ENCODE measurements at places on chromosomes 2 and 18.

DNA sequence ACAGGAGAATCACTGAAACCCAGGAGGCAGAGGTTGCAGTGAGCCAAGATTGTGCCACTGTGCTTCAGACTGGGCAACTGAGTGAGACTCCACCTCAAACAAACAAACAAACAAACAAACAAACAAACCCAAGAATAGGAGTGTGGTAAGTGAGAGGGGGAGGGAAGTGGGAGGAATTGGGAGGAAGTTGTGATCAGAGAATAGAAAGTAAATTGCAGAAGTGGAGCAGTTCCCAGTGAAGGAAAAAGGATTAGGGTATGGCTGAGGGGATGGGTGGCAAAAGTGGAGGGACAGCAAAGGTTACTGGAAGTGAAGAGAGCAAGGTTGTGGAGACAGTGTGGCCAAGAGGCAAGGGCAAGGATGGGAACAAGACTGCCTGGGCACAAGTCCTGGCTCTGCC is 41.1 kb upstream of the C1GALT1C1L start:
- no peak for DNase-seq

- no peak for DNase-seq
Measured at GRCh38 chr18:76399613-76400391, 95.2 kb downstream of the ZNF516 start.

GRCh38 chr2:72859831-72860262 is 27.4 kb upstream of the SPR start:
- peak; percentile 6 for DNase-seq

GRCh38 chr2:71679491-71679890 is 226.1 kb downstream of the DYSF start:
- DNase-seq: no peak

DNA sequence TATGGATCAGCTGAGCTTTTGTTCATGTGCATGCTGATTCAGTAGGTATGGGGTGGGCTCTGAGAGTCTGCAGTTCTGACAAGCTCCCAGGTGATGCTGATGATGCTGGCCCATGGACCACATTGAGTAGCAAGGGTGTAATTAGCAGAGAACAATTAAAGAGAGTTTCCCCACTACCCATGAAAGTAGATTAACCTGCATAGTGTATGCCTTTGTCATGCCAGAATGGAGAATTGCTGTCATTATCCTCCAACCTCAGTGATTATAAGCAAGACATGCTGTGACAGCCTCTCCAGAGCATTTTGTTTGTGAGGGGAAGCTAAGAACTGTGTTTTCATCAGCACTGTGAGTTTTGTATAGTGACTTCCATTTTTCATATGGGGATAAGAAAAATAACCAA is 59.5 kb upstream of the LYPD1 start:
- no peak for DNase-seq

DNA sequence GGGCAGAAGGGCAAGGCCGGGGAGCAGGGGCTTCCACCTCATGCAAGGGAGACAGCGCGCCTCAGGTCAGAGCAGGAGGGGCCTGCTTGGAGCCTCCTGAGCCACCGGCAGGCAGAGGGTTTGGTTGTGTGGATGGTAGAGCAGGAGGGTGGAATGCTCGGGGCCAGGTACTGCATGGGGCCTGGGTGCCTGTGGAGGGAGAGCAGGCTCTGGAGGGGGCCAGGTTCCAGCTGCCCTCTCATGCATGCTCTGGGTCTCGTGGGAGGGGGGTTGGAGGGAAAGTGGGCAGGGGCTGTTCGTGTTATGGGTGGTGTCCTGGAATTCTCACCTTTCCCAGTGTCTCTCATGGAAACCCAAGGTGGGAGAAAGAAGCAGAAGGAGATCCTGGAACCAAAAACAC is 3.2 kb upstream of the IL1R2 start:
- no peak for DNase-seq

DNA sequence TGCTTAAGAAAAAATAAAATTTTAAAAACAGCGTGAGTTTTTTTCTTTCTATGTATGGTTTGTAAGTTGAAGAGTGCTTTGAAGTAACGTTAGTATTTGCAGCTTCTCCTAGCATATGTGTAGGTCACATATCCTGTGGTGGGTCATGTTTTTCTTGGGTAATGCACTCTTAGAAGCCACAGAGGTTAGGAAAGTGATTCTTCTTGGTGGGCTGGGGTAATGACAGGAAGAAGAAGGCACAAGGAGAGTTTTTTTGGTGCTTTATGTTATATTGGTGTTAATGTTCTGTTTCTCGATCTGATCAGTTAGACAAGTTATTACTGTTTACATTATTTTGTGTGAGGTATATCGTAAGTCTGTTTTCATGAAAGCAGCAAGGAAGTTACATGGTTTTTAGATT is 109.0 kb downstream of the ICA1L start:
- DNase-seq: no peak

GRCh38 chr2:163182764-163183354 is 344.3 kb upstream of the KCNH7 start:
- DNase-seq: no peak

DNA sequence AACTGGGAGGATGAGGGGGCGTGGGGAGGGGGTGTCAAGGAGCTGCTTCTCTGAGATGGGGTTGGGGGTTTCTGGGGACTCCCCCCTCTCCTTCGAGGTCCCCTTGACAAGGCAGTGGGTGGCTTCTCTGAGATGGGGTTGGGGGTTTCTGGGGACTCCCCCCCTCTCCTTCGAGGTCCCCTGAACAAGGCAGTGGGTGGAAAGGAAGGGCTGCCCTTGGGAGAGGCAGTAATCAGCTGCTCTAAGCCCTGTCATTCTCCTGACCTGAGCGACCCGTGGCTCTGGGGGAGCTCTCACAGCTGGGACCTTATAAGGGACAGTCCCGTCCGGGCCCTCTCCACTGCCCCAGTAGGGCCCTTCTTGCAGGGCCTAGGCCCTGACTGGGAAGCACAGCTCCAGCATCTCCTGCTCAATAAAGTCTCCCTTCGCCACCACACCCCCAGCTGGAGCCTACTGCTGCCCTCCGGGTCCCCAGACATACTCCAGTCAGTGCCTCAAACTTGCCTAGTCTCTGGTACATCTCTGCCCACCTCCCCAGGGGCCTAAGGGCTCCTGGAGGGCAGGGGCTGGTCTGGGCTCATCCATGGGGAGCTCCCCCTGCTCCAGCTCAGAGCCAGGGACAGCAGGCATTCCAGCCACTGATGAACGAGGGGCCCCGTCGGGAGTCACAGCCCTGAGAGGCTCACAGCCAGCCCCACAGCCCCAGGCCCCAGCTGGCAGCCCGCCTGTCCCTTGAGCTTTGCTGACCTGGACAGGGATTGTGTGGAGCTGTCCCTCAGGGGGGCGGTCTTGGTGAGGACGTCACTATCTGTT is 2.8 kb downstream of the GAREM2 start:
- no peak for DNase-seq

DNA sequence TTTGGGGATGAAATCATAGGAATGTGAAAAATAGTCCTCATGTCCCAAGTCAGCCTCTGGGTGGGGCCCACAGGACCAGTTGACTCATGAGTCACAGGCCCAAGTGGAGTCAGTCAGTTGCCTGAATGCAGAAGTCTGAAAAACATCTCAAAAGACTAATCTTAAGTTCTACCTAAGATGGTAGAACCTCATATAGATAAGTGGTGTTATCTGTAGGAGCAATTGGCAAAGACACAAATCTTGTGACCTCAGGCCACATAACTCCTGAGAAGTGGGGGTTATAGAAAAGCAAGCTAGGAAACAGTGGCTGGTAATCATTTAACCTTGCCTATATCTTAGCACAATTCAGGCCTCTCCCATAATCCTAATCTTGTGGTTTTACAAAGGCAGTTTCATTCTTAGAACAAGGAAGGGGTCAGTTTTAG is 257.1 kb upstream of the SPOPL start:
- DNase-seq: no peak

GRCh38 chr2:42261518-42262195 is 92.5 kb downstream of the EML4 start:
- DNase-seq: no peak

DNA sequence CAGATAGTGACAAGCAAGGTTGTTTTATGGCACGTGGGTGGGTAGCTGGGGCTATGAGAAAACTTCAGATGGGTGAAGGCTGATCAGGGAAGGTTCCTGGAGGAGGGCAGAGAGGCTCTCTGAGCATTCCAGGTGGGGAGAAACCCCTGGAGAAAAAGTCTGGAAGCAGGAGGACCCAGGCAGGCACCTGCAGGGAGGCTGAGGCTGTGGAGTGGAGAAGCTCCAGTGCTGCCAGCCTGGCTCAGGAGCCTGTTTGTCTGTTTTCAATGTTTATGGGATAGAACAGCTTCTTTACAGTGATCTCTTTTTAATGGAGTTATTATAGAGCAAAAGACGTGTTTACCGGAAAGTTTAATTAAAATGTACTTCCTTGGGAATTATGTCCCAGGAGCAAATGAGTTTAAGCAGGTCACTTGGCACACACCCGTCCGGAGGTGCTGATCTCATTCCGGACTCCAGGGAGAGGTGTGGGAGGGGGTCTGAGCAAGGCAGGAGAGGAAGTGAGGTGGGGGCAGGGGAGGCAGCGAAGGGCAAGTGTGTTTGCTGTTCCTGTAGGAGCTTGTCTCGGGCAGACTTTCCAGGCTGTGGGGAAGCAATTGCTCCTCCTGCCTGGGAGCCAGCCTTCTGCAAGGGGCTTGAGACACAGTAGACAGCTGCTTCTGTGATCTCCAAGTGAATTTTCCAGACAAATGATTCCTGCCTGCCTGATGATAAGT is 239.5 kb downstream of the MYCN start:
- no peak for DNase-seq

Measured in bone marrow (tissue), 2 donors.